Amniotic stem cell (primary cell): ENCODE measurements at places on chromosomes 11 and 22.
A peak's percentile ranks its signal among the peaks of the same experiment; 100 is the strongest.

DNA sequence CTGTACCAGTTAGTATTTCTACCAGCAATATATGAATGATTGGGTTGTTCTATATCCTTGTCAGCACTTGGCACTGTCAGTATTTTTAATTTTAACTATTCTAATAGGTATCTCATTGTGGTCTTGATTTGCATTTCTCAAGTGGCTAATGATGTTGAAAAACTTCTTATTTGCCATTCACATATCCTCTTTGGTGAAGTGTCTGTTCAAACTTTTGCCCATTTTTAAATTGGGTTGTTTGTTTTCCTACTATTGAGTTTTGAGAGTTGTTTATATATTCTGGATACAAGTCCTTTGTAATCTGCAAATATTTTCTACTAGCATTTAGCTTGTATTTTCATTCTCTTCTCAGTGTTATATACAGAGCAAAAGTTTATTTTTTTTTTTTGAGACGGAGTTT is 82.1 kb downstream of the CSTPP1 start:
- DNase-seq: no peak

DNA sequence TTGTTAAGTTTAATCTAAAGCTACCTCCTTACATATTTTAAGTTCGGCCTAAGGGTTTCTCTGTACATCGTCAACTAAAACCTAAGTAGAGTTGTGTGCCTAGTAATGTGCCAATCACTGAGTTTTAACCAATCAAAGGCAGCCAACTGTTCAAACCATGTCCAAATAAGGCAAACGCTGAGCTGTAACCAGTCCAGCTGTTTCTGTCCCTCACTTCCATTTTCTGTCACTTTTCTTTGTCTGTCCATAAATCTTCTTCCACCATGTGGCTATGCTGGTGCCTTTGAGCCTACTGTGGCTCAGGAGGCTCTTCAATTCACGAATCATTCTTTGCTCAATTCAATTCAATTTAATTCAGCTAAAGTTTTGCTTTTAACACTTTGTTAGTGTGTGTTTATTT is 13.9 kb upstream of the ATXN10 start:
- no peak for DNase-seq

DNA sequence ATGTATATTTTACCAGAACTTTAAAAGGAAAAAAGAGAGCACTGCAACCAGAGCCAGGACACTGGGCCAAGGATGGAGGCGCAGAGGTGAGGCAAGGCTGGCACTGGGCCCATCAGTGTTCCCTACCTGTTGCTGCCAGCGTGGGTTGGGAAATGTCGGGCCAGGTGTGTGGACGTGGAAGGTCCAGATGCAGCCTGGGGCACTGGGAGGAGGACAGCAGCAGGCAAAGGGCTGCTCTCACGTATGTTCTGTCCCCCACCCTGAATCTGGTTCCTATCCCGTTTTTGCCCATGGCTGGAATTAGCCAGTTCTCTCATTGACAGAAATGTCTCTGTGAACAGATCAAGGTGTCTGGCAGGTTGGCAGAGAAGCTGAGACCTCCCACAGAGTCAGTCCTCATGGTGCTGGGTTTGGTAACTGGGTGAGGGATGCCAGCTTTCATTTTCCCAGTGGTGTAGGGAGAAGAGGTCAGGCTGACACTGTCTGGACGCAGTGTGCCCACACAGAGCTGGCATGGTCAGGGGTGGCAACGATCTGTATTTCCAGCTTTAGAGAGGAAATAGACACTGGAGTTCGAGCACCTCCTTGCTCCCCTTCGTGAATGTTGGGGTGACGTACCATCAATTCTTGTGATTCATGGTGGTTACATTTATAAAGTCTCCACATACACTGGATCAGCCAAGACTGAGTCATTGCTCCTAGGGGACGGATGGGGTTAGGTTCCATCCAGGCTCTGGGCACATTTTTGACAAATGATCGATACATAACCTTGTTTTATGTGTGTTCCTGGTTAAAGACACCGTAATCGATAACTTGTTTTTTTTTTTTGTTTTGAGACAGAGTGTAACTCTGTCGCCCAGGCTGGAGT is 4.3 kb upstream of the PNPLA3 start:
- DNase-seq: no peak

DNA sequence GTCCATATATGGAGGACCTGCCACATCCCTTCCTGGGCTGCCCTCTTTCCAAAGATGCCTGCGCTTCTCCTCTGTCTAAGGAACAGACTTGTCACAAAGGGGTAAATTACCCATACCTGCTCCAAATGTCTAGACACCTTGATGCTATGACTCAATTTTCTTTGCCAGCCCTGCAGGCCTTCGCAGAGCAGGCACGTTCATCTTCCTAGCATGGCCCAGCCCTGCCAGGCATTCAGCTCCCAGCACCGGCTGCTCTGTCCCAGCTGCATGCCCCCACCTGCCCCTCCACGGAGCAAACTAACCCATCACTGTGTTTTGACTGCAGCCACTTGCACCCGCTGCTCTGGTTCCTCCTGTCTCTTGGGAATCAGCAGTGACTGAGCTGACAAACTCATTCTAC is 526.1 kb downstream of the MIAT start:
- no peak for DNase-seq

DNA sequence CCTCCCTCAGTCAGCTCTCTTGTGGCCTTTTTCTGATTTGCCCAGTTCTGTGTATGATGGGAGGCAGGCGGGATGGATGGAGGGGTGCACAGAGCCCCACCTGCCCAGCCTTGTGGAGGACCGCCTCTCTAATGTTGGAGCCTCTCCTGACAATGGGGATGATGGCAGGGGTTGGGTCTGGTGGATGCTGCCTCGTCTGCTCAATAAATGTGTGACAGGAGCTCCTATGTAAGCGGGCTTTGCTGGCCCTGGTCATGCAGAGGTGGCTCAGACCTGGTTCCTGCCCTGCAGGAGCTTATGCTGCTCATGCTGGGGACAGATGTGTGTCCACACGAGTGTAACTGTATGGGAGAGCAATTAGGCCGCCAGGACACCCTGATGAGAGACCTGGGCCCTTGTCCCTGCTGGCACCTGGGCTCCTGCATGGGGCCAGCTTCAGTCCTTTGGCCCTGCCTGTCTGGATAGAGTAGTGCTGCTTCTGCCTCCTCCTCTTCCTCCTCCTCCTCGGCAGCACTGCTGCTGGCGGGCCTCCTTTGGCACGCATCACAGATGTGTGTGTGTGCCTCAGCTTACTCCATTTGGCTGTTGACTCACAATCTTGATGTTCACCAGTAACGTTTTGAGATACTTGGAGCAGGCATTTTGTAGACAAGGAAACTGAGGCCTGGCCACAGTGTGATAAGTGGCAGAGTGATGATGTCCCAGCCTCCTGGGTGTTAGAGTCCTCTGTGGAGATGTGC is 131.0 kb downstream of the TBC1D22A start:
- no peak for DNase-seq

DNA sequence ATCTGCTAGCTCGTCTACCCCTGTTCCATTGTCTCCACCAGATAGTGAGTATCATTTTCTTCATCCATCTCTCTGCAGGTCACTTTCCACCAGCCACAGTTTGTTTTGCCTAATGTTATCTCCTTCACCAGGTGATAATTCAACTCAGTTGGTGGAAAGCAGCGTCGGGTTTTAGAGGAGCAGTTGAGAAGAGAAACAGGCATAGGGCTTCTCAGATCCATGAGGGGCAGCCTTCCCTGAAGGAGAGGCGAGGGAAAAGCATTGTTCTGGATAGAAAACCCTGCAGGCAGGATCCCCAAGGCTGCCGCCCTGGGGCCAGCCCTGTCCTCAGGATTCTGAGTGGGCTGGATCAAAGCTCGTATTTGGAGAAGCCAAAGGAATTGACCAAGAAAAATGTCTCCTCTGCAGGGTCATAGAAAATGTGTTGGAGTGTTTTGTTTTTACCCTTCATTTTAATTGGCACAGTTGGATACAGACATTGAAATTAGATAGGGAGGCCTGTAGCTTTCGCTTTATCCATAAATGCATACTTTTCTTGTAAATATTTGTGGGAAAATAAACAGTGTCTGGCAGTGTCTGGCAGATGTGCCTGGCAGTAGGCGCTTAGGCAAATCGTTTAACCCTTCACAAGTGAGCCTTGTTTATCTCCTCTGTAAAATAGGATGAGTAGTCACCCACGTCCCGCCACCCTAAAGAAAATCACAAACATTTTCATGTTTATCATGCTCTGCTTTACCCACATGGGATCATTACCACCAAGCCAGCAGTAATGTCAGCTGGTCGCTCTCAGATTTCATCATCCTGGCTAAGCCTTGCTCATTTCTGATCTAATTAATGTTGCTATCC is 73.4 kb upstream of the TTC12 start:
- no peak for DNase-seq

- DNase-seq: no peak
Observed at GRCh38 chr11:72750086-72750485, 2.1 kb downstream of the ARAP1 start.

DNA sequence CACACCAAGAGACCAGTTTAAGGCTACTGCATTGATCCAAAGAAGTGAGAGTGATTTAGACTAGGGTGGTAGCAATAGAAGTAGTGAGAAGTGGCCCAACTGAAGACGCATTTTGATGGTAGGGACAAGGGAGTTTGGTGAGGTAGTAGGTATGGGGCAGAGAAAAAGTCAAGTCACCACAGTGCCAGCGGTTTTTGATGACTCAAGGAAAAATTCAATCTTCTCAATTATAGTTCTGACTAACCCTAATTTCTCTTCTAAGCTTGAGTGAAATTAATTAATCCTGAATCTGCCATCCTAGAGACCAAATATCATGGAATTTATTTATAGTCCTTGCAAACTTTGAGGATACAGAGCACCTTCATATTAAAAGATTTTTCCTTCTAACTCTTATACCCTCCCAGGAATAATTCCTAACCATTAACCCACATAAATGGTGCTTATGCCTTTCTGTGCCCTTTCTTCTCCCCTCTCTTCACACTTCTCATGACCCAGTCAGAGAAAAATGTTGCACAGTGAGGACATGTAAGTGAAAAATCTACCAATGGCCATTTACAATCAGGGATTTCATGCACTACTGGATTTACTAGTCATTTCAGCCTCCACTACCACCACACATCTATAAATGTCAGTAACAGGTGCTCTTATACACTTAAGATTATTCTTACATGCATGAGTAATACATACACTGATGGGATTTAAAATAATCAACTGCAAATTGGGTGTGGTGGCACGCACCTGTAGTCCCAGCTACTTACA is 45.9 kb upstream of the ARHGAP32 start:
- no peak for DNase-seq

DNA sequence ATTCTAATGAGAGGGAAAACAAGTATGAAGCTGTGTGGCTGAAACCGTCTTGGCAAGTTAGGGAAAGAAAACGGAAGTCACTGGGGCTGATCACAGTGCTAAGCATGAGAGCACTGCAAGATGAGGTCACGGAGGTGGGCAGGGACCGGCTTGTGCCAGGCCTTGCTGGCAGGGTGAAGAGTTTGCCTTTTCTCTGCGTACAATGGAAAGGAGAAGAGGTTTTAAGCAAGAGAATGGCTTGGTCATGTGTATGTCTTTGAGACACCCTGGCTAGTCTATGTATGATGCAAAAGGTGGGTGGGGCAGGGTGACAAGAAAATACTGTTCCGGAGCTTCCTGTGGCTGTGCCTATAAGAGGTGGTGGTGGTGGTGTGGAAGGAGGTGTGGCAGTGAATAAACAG is 567.9 kb downstream of the NTM start:
- no peak for DNase-seq

DNA sequence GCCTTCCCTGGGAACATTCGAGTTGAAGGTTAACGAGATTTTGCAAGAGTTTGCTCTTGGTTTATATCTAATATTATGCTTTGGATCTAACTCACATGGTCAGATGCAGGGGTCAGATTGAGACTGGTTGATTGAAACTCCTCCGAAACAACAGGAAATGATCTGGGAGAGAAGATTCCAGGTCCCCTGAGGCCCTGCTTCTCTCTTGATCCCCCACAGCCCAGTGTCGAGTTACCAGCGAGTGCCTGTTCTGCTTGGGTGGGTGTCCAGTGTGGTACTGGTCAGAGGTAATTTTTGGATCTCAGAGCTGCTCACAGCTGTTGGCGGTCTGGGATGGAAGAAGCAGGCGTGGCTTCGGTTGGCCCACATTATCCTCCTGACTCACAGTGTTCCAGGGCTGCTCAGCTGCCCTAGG is 9.2 kb downstream of the FBLN1 start:
- peak; percentile 81 for DNase-seq

GRCh38 chr11:47641600-47642098 is 710 bp downstream of the MTCH2 start:
- DNase-seq: no peak

DNA sequence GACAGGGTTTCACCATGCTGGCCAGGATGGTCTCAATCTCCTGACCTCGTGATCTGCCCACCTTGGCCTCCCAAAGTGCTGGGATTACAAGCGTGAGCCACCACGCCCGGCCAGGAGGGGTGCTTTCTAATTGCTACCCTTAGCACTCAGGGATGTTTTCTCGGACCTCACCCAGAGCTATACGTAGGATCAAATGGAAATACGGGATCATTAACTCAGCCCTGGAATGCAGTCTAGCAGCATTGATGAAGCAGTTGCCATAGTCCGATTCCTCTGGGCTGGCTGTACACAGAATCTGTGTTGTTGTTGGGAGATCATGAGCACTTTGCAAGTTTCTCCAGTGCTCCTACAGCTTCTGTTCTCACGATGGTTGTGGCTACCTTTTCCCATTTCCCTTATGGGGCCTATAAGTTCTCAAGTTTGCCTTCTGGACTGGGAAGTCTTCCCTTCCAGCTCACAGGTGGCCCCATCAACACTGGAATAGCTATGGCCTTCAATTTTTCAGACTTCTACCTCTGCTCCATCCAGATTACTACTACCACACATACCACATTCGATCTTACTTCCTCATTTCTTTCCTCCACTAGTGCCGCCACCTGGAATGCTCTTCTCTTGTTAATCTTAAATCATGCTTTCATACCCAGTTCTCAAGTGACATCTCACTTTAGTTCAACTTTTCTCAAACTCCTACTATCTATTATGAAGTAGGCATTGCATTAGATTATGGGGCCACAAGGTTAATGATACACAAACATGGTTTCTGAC is 16.1 kb upstream of the PCF11 start:
- DNase-seq: no peak

DNA sequence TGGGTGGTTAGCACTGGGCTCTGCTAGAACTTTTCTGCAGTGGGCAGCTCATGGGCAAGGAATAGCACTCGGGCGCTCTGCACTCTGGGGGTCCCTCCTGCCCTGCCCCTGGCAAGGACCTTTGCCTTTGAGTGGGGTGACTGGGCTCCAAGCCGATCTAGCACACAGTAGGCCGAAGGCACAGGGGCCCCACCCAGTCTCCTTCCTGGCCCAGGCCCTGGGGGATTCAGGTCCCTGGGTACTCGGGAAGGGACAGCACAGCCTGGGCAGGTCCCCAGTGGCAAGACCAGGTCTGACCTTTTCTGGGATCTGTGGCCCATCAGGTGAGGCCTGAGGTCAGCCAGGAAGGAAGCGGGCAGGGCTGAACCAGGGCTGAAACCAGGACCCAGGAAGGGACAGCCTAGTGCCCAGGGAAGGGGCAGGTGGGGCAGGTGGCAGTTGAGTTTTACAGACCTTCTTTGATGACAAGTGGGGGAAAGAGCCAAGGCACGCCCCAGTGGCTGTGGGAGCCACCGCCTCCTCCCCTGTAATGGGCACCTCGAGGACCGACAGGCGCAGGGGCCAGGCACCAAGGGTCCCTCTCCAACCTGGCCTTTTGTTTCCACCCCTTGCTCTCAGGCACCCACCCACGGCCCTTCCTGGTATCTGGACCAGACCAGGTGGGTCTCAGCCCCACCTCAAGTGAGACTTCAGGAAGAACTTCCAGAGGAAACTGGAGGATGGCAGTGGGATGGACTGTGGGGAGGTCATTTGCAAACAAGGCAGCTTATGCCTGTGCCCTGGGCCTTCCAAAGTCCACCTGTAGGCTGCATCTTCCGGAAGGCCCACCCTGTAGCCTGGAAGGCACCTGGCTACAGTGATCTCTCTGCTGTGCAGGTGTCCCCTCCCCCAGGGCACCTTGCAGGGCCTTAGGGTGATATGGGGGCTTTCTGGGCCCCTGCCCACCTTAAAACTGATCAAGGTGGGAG is 883 bp upstream of the AIFM3 start:
- DNase-seq: no peak
